ENCODE measurements at places on chromosomes 7 and 10.

DNA sequence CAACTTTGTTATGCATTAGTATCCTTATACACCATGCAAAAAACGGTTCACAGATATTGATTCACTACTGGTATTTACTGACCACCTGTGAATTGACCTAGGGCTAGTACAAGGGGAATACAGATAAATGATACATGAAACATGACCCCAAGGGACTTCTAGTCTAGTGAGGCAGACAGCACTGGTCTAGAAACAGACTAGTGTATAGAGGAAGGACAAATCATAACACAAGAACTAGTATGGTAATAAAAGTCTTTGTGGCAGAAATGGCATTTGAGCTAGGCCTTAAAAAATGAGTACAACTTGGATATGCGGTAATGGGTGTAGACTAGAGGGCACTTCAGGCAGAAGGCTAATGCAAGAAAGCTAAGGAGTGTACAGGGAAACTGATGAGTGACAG, 86.6 kb downstream of the SLC25A13 start:
- DNase-seq, result no peak

DNA sequence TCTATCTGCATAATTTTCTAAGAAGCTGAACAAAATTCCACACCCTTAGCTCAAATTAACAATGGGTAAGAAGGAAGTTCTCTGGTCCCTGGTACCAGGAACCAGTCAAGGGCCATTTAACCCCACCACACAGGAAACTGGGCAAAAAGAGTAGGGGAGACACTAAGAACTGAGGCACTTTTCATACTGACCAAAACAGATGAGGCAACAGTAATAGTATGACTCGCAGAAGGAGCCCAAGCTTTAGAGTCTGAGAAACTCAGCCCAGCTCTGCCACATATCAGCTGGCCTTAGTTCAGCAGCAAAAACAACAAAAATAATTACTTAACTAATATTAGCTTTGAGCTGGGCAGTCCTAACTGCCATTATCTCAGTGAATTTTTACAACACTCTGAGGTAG, 221.2 kb downstream of the FAM107B start:
- DNase-seq, result no peak

- DNase-seq, result no peak
Observed at GRCh38 chr10:5365928-5366327, 1.2 kb downstream of the UCN3 start.

DNA sequence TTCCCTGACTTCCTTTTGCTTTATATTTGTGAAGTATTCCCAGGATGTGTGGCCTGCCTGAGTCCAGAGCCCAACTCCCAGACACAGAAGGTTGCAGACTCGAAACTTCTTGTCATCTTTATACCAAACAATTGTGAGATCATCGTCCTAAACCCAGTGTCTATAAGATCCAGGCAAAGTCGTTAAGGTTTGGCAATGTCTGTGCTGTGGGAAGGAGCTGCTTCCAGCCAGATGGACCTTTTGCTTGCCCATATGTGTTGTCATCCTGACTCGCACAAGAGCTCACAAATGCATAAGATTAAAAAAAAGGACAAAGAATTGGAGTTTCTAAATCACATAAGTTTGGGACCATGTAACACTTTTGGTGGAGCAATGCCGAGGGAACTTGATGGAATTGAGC, 37.0 kb downstream of the WNT2 start:
- DNase-seq, result no peak

- no peak for DNase-seq
Observed at GRCh38 chr7:133682364-133683181, 429.7 kb downstream of the EXOC4 start.

GRCh38 chr10:787933-788651, 98.6 kb upstream of the DIP2C start:
- no peak for DNase-seq

GRCh38 chr7:48140001-48140681, 31.1 kb upstream of the ABCA13 start:
- no peak for DNase-seq

DNA sequence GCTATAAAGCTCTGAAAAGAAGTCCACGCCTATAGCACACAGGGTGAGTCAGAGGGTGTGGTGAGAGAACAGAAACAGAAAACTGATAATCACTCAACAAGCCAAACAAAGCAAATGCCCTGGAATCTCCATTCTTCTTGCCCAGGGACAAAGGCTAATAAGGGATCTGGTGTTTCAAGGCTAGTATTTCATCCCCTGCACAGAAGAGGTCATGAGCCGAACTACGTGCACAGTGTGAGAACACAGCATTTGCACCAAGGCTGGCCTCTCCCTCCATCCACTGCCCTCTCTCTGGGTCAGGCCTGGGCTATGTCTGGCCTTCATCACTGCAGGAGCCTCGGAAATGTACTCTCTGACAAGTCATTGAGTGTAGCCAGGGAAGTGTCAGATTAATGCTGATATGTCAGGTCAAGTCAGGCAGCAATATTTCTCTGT, 42.7 kb downstream of the PRR15 start:
- DNase-seq, result no peak

- DNase-seq, result no peak
Observed at GRCh38 chr10:76864922-76865321, 772.7 kb downstream of the KCNMA1 start.

GRCh38 chr10:15333909-15334649, 37.0 kb downstream of the FAM171A1 start:
- DNase-seq, result no peak

DNA sequence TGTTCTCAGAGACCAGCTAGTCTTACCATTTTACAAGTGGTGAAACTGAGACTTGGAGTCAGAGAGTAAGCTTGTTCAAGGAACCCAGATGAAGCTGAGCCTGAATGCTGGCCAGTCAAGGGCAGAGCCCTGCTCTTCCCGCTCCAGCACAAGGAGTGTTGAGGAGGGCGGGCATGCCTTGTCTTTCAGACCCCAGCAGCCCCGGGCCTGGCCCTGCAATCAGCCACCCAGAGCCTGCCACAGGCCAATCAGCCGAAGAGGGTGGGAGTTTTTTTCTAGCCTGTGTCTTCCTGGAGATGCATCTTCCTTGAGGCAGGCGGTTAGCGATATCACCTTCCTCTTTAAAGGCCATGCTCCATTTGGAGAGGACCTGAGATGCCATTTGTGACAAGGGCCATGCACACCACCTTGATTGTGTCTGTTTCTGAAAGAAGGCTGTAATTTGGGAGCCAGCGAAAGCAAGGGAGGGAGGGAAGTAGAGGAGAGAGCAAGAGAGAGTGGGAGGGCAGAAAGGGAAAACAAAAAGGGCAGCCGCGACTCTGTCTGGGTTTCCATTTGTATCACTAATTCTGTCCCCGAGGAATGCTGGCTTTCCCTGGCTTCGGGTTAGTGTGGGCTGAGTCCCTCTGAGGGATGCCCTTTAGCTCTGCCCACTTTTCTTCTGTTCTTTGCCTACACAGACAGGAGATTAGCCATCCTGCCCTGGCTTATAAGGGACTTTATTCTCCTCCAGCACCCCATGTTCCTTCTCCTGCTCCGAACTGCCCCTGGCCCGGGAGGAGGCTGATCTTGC, 8.0 kb downstream of the CDH23 start:
- no peak for DNase-seq

DNA sequence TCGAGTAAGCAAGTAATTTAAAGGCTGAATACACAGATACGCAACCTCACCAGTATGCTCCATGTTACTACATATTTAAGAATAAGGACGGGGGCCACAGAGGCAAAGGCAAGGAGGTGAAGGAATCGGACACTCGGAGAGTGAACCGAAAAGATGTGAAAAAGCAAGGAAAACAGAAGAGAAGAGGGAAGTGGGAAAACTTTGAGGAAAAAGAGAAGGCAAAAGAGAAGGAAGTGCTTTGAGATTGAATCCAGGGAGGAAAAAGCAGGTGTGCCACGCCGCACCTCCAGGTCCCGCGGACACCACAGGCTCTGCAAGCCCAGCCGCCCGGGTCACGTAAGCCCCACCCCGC, 367 bp upstream of the AVL9 start:
- no peak for DNase-seq

GRCh38 chr7:101597941-101598340, 31.2 kb downstream of the MYL10 start:
- DNase-seq, result no peak
